ENCODE measurements at places on chromosomes 3 and 15.

DNA sequence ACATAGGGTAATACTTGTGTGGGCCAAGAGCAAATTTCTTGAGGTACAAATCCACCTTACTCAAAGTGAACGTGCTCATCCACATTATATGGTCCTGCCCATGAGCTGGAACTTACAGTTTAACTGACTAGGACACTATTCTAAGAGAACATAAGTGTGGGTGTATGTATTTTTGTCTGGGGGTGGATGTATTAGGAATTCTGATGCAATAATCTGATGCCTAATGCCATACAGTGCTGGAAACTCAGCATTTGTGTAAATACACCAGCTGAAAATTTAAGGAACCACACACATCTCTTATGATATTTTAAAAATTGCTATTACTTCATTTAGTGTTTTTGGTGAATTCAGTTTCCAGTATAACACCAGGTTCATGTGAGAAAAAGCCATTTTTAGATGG is 1350.7 kb downstream of the ZPLD1 start:
- DNase-seq = no peak

DNA sequence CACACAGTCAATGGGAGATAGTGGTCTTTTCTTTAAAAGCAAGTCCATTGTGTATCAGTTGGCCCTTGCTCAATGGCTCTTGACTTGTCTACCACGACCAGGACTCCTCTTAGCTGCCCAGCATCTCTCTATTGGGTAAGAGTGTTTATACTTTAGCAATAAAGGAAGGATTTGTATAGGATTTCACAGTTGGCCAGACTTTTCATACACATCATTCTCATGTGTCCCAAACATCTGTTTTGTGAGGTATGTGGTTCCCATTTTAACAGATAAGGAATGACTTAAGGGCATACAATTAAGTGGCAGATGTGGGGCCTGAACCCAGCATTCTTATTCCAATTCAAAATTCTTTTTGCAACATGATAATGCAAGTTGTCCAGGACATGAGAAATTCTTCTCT is 191.5 kb downstream of the CHST2 start:
- DNase-seq = no peak

DNA sequence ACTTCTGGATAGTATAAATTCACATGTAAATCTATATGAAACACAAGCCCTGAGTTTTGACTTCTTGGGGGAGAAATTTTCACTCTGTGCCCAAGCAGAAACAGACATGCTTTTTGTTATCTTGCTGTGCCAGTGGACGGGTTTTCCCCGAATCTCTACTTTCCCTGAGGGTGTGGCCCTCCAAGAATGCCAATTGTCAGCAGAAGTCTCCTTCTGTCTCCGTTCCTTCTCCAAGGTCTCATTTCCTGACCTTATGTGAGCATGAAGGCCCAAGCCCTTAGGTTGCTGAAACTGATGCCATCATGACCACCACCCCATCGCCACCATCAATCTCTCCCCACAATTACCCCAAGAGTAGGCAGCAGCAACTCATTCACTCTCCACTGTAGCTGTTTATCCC is 253.8 kb downstream of the XXYLT1 start:
- DNase-seq = no peak

GRCh38 chr3:35565048-35565447 is 74.3 kb upstream of the ARPP21 start:
- DNase-seq = no peak

GRCh38 chr3:73448761-73449301 is 175.9 kb downstream of the PDZRN3 start:
- DNase-seq = no peak

DNA sequence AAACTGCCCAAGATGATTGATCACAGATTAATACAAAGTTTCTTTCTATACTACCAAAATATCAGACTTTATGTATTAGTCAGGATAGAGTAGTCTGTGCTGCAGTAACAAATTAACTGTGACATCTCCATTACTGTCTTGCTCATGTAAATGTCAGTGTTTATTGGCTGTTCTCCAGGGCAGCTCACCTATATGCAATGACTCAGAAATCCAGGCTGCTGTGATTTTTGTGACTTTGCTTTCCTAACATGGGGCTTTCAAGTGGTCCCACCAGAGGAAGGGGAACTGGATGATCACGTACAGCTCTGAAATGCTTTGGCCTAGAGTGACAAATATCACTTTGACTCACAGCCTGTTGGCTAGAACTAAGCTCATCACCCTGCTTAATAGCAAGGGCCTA is 12.9 kb downstream of the PLS1 start:
- DNase-seq = no peak

- no peak for DNase-seq
These were observed 4.8 kb downstream of the SRGAP3 start for GRCh38 chr3:9244495-9245183.

GRCh38 chr3:156763931-156764720 is 62.0 kb upstream of the LEKR1 start:
- DNase-seq = no peak

- DNase-seq = no peak
These were observed 20.9 kb downstream of the PTPRG start for GRCh38 chr3:61582287-61582686.

DNA sequence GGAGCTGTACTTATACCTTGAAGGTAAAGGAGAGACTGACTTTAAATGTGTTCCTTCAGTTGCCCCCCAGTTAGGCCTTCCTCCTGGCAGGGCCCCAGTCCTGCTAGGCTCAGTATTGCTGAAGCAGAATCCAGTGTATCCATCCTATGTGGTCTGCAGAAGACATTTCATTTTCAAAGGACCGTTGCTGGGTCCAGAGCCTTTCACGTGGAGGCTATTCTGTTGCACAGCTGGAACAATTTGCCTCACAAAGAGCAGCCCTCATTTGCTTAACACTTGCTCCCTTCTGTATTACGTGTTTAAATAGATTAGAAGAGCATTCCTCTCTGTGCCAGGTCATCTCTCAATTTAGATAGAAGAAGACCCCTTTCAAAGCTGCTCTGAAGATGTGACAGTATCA is 78.9 kb upstream of the CFAP20DC start:
- DNase-seq = no peak

DNA sequence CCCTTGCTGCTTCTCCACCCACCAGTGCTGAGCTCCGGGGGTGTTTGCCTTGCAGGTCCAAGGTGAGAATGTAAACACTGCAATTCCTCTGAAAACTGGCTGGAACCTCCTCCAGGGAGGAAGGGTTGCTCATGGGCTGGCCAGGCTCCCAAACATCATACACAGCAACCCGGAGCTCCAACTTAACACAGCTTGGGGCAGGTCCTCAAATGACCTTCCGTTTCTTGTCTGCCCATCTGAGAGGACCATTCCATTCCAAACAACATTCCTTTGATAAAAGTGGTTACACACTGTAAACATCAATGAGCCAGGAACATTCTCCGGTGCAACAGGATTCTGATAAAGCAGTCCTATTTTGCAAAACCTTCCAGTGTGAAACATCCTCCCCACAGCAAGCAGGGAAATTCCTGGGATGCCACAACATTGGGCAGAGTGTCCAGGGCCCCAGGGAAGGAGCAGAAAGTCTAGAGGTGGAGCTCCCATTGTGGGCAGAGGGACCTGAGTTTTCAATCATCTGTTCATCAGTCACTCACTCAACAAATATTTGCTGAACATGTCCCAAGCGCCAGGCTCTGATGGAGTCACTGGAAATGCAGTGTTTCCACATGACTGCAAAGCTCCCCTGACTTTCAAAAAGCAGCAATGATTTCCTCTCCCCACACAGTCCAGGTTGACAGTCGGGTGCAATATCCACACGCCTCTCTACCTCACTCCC is 7.3 kb upstream of the HEG1 start:
- DNase-seq = peak; percentile 92

DNA sequence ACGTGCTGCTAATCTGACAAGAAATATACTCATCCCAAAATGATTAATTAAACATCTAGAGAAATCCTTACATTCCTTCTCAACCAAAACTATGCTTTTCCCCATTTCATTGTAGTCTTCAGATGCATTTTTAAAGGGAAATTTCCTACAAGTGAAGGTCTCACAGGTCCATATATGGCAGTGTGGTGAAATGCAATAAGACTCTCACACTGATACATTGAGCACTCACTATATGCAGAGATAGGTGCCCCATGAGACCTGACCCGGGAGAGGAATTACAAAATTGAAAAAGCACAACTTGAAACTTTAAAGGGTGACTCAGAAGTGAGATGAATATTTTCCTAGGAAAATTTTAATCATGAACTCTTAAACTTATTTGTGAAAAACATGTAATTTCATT is 629.2 kb upstream of the NAALADL2 start:
- DNase-seq = no peak

DNA sequence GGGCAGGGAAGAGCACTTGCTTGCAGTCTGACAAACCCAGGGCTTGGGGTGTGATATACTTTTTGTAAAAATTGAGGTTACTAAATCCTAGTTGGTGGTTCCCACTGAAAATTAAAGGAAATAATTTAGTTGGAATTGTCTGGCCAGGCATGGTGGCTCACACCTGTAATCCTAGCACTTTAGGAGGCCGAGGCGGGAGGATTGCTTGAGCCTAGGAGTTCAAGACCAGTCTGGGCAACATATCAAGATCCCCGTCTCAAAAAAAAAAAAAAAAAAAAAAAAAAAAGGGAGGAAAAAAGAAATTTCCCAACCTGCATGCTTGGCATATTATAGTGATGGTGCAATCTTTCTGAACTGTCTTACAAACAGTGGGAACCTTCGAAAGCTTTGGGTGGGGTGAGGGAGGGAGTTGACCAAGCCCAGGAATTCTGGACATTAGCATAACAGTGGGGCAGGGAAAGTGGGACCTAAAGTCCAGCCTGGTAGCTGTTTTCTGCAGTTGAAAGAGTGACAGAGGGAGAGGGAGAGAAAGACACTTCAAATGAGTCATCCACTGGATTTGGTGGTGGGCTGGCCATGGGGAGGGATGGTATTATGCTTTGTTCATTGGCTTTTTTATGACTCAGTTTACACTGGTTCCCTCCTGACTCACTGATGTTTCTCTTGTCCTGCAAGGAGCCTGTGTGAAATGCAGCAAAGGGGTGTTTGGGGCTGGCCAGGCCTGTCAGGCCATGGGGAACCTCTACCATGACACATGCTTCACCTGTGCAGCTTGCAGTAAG is 41.1 kb downstream of the LIMD1 start:
- DNase-seq = peak; percentile 69

DNA sequence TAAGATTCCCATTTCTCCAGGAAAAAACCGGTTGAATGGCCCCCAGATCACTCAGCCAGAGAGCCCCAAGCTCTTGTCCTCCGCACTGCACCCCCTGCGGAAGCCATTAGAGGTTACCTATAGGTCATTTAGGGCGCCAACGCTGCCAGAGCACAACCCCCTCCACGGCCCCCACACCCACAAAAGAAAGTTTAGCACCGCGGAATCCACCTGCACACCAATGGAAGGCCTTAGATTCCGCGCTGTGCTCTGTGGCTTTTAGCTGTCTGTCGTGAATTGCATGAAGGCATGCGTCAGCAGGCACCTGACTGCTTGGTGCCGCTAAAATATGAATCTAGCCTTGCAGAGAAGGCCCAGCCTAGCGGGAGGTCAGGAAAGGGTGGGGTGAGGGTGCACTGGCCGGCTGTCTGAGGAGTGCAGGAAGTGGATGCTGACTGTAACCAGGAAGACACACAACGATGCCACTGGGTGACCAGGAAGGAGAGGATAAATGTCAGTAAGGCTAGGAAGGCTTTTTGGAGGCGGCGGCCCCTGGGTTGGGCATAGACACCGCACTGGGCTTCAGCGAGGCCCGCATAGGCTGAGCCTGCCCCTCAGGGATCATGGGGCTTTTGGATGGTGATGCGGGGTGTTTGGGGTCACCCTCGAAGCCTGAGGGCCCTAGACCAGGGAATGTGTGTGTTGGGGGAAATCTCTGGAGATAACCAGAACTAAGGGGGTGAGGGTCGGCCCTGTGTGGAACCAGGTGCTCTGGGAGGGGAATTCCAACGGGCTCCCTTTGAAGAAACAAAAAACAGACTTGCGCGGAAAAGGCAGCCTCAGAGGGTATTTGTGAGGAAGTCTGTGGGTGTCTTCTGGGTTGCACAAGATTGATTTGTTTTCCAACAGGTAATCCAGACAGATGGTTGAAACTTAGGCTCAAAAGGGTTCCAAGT is 976 bp upstream of the NUP210 start:
- DNase-seq = no peak

DNA sequence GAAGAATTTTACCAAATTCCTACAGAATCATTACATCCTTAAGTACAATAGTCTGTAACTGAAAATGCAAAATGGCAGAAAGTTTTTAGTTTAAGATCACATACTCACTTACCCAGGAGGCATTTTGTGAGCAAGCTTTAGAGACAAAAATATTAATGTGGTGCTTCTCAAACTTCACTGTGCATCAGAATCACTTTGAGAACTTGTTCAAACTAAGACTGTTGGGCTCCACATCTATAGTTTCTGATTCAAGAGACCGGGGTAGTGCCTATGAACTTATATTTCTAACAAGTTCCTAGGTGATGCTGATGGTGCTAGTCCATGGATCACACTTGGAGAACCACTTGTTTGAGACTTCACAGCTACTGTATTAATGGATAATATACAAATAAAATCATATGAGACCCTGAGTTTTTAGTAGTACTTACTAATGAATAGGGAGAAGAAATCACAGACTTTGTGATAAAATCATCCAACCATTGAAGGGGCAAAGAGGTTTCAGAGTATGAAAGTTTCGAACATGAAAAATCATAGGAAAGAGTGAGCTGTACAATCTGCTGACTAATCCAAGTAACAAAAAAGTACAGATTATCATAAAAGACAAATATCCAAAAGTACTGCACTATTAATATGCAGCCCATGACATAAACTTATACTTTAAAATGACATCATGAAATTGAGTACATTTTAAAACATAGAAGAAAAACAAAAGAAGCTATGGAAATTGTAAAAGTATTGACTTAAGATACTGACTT is 110.3 kb downstream of the ADAM10 start:
- no peak for DNase-seq

DNA sequence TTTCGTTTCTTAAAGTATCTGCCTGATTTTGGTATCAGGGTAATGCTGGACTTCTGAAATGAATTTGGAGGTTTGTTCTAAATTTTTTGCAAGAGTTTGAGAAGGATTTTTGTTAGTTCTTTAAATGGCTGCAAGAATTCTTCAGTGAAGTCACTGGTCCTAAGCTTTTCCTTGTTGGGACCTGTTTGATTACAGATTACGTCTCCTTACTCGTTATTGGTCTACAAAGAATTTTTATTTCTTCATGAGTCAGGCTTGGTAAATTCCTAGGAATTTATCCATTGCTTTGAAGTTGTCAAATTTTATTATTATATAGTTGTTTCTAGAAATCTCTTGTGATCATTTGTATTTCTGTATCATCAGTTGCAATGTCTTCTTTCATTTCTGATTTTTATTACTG is 196.0 kb downstream of the DPH6 start:
- no peak for DNase-seq

DNA sequence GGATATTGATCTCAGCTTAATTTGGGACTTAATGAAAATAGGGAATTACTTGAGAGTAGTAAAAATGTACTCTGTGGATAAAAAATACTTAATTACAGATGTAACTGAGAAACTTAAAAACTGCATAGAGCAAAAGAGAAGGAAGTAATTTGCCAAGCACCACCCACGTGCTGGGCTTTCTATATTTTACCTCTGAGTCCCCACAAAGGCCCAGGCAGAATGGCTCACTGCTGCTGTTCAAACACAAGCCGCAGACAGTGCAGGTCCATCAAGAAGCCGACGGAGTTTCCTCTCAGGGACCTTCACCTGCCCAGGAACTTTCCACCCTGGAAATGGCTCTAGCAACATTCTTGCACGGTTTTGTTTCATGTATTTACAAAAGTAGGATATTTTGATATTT is 77.2 kb upstream of the TRPM1 start:
- DNase-seq = no peak

Data from AG09309 (cell line).